Right cardiac atrium (tissue), 5 donors: ENCODE measurements at places on chromosomes 6 and 20.

DNA sequence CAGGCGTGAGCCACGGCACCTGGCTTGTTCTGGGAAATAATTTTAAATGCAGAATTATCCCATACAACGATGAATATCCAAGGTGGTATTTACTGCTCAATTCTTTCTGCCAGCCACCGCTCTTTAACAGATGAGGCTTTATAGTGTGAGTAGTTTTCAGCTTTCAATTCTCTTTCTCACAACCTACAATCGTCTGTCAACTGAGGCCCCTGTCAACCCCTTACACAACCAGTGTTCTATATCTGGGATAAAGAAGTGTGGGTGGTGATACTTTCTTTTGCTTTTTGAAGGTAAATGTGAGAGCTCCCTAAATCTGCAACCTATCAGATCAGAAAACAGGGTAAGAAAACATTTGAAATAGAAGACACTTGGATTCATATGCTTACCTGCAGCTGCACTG lies 22.5 kb downstream of the STAU1 start:
- DNase-seq = no peak

DNA sequence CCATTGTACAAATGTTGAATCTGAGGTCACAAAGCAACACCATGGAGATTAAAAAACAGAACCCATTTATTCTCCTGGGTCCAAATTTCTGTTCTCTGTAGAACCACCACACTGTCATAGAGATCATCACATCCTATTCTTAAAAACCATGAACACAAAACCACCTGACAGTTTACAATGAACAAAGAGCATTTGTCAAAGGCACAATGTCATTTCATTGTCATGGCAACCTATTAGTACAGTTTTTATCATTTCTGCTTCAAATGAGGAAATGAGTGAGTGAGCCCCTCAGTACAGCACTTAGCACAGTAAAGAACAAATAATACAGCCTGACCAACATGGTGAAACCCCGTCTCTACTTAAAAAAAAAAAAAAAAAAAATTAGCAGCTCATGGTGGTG lies 23.1 kb upstream of the LAMP5 start:
- no peak for DNase-seq

DNA sequence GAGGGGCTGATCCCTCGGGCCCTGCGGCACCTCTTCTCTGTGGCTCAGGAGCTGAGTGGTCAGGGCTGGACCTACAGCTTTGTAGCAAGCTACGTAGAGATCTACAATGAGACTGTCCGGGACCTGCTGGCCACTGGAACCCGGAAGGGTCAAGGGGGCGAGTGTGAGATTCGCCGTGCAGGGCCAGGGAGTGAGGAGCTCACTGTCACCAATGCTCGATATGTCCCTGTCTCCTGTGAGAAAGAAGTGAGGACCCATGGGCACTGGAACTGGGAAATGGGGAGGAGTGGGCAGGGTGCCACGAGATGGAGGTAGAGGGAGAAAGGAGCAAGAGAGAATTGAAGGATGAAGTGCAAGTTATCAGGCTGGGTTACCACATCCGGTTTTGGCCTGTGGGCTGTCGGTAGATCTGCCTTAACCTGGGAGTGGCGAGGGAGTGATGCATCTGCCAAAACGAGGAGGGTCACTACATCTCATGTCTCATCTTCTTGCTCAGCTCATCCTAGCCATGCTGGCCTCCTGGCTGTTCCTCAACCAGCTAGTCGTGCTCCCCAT lies 5.4 kb upstream of the PHF1 start:
- DNase-seq = no peak

GRCh38 chr6:105301072-105301503 lies 101.8 kb downstream of the PREP start:
- no peak for DNase-seq

GRCh38 chr20:50260479-50261221 lies 70.0 kb downstream of the CEBPB start:
- no peak for DNase-seq

GRCh38 chr20:47411161-47411560 lies 54.7 kb upstream of the ZMYND8 start:
- DNase-seq = peak; percentile 3

- DNase-seq = no peak
These were observed 57.2 kb downstream of the TBX18 start for GRCh38 chr6:84707171-84707570.

DNA sequence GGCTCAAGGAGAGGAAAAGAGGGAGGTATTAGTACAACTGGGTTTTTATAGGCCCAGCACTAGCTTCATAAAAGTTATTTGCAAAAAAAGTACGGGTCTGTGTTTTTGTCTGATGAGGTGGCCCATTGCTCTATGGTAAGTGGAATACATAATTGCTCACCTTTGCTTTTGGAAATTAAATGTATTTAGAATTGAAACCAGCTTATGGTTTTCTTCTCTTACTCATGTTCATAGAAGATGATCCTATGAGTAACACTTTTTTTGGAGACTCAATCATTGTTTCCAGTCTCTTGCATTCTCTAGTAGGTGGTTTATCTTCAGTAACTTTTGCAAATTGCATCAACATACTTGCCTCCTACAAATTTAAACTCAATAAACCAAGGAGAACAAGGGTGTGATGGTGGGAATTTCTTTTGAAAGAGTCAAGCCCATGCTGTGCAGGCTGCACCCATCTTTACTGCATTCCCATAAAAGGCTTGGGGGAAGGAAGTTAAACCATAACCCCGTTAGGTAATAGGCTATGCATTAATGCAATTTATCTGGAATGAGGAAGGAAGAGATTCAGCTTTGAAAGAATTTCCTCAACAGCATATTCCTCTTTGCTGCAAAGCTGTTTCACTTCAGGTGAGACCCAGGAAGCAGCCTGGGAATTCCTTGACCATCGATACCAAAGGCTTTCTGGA lies 48.5 kb upstream of the EDN1 start:
- DNase-seq = no peak

DNA sequence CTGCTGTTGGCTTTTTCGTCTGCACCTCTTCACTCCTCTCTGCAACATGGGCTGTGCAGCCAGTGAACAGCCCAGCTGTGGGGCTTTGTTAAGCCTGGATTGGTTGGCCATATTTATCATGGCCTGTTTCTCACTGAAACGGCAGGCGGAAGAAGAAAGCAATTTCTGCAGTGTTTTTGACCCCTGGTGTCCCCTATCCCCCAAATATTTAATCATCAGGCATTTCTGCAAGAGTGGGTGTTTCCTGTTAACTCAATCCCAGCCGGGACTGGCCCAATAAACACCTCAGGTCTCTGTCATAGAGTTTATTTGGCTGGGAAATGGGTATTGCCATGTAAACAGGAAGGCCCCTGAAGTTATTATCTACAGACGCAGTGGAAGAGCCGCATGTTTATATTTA lies 174.8 kb upstream of the SUPT3H start:
- no peak for DNase-seq

GRCh38 chr20:46965477-46965876 lies 70.8 kb downstream of the EYA2 start:
- no peak for DNase-seq

DNA sequence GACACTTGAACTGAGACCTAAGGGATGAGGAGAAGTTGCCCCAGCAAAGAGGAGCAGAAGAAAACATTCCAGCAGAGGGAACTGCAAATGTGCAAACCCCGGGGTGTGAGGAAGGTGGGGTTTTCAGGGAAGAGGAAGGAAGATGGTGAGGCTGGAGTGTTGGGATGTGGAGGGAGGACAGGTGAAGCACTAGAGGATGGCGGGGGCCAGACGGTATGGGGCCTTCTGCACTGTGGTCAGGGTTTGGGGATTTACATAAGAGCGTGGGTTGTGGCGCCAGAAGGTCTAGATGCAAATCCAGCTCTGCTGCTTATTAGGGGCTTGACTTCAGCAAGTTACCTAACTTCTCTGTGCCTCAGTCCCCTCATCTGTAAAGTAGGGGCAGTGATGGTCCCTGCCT lies 16.0 kb downstream of the DLGAP4 start:
- DNase-seq = no peak

DNA sequence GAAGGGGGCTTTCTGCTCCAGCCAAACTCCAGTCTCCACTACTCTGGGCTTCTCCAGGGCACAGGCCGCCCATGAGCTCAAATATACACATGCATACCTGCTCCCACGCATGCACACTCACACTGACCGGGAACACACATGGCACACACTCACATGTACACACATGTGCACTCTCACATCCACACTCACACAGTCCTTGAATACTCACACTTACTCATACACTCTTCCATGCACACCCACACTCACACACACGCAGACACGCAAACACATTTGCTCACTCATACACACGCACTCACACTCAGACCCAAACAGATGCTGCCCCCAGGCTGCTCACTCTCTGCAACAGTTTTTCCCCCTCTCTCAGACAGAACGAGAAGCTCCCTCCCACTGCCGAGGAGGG lies 7.0 kb downstream of the GDAP1L1 start:
- DNase-seq = no peak

DNA sequence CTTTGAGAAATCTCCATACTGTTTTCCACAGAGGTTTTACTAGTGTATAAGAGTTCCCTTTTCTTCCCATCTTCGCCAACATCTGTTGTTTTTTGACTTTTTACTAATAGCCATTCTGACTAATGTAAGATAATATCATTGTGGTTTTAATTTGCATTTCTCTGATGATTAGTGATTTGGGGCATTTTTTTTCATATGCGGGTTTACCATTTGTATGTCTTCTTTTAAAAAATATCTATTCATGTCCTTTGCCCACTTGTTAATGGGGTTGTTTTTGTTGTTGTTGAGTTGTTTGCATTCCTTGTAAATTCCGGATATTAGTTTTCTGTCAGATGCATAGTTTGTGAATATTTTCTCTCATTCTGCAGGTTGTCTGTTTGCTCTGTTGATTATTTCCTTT lies 167.1 kb downstream of the PRL start:
- no peak for DNase-seq

- DNase-seq = no peak
These were observed 14.6 kb upstream of the MEI4 start for GRCh38 chr6:77638129-77638830.

DNA sequence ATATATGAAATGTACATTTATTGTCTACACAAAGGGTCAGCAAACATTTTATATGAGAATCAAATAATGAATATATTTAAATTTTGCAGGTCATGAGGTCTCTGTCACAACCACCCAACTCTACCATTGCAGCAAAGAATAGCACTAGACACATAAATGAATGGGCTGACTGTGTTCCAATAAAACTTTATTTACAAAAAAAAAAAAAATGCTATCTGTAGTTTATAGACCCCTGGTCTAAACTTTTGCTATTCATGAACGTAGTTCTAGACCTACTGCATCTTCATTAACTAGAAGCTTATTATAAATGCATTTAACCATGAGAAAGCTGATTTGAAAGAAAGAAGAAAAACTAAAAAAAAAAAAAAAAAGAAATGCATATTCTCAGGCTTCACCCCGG lies 610.9 kb upstream of the AGPAT4 start:
- DNase-seq = no peak

GRCh38 chr6:79152269-79152737 lies 74.2 kb upstream of the PHIP start:
- no peak for DNase-seq

DNA sequence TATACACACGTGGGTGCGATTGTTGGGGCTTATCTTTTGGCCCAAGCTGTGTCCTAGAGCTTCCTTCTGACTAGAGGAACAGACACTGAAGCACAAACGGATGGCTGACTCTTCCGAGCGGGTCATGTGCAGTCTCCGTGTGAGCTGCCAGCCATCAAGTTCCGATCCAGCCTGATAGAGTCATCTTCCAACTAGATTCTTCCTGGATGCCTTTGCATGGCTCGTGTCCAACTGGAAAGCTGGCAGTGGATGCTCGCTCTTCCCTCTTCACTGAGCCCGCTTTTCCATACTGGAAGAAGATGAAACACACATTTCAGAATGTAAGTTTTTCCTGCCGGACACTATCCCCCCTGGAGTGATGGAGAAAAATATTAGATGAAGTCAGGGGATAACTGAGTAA lies 148.1 kb downstream of the SCML4 start:
- DNase-seq = peak; percentile 27

- DNase-seq = no peak
These were observed 383.6 kb downstream of the BCKDHB start for GRCh38 chr6:80489911-80490635.

GRCh38 chr6:111105578-111105977 lies 18.3 kb downstream of the SLC16A10 start:
- DNase-seq = peak; percentile 64

- DNase-seq = no peak
These were observed 213.6 kb upstream of the DTNBP1 start for GRCh38 chr6:15876406-15876805.

DNA sequence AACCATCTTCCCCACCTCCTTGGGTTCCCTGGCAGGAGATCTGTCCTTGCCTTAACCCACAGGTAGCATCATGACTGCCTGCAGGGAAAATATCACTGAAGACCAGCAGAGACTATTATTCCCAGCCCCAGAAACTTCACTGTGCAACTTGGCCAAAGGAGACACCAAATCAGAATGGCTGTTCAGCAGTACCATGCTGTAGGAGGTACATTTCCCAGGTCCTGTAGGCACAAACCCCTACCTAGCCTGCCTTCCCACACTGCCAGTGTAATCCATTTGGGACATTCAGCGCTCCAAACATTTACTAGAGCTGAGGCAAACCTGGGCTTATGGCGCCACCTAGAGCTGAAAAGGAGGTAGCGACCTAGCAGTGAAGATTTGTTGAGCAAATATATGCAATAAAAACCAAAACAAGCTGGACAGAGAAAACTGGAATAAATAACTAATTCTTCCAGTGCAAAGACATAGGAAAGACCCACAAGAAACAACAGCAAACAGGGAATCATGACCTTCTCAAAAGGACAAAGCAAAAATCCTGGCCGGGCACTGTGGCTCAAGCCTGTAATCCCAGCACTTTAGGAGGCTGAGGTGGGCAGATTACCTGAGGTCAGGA lies 60.3 kb downstream of the VTA1 start:
- peak; percentile 25 for DNase-seq

GRCh38 chr6:82348130-82348529 lies 15.5 kb upstream of the TPBG start:
- no peak for DNase-seq

DNA sequence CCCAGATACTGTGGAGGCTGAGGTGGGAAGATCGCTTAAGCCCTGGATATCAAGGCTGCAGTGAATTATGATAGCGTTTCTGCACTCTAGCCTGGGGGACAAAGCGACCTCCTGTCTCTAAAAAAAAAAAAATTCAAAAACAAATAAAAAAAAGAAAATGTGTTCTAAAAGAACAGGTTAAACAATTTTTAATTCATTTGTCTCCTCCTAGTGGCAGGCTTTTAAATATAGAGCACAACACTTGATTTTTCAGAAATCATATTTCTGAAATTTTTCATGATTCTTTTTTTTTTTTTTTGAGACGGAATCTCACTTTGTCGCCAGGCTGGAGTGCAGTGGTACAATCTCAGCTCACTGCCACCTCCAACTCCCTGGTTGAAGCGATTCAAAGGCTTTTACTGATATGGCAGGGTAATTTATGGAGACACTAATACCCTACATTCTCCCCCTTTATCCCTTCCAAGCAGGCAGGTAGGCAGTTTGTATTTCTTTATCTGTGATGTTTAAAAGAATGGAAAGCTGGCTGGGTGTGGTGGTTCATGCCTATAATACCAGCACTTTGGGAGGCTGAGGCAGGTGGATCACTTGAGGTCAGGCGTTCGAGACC lies 8.7 kb upstream of the GTF3C6 start:
- no peak for DNase-seq

GRCh38 chr6:170176136-170176897 lies 114.6 kb downstream of the DLL1 start:
- no peak for DNase-seq

- DNase-seq = no peak
These were observed 42.4 kb downstream of the SSR1 start for GRCh38 chr6:7270320-7271204.

GRCh38 chr6:77715588-77715987 lies 62.7 kb downstream of the MEI4 start:
- no peak for DNase-seq

GRCh38 chr6:119096721-119097565 lies 18.5 kb upstream of the FAM184A start:
- DNase-seq = peak; percentile 90

- DNase-seq = no peak
These were observed 263.5 kb downstream of the CBLN4 start for GRCh38 chr20:55741801-55742200.
